ENCODE measurements at places on chromosomes 1 and 21.

- no peak for DNase-seq
Measured at GRCh38 chr1:10103193-10103592, 70.4 kb downstream of the UBE4B start.

DNA sequence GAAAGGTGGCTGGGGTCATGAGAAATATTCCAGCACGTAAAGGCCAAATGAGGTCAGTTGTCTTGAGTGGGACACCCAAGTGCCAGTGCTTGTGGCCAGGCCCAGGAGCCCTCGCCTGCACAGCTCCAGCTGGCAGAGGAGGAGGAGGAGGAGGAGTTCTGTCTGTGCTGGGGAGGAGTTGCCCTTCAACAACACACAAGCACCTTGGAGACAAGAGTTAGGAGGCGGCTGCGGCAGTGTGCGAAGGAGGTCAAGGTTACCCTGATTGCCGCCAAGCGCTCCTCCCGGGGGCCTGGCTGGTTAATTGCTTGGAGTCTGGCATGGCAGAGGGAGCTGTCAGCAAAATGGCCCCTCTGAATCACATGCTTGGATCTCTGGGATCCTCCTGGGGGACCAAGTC is 45.1 kb downstream of the GRIK3 start:
- no peak for DNase-seq

- DNase-seq: no peak
Measured at GRCh38 chr1:213761845-213762407, 225.8 kb upstream of the PROX1 start.

- DNase-seq: no peak
Measured at GRCh38 chr1:100394285-100394684, 42.0 kb downstream of the CDC14A start.

GRCh38 chr1:48469616-48470480 is 2.2 kb downstream of the SPATA6 start:
- no peak for DNase-seq

- no peak for DNase-seq
Measured at GRCh38 chr1:199202331-199202730, 563.5 kb downstream of the PTPRC start.

DNA sequence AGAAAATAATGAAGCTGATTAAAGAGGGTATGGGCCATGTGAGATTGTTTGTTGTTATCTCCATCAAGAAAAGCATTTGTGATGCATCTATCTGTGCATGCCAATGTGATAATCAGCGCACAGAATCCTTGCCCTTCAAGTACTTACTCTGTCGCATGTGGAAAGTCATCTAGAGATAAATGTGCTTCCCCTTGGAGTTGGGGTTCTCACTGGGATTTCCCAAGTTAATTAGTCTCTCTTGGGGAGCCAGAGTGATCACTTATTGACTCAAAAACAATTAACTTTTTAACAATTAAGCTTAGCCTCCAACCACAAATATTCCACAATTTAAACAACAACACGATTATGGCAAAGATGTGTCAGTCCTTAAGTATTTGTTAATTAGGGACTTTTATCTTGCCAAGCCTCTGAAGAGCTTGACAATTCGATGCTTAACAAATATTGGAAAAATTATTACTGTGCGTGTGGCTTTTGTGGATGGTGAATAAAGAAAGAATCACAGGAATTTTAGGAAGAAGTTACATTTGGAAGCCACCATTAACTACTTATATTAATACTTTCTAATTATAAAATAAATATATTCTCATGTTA is 17.5 kb downstream of the RHOU start:
- DNase-seq: no peak

- no peak for DNase-seq
Measured at GRCh38 chr1:41613689-41614574, 129.4 kb upstream of the EDN2 start.

DNA sequence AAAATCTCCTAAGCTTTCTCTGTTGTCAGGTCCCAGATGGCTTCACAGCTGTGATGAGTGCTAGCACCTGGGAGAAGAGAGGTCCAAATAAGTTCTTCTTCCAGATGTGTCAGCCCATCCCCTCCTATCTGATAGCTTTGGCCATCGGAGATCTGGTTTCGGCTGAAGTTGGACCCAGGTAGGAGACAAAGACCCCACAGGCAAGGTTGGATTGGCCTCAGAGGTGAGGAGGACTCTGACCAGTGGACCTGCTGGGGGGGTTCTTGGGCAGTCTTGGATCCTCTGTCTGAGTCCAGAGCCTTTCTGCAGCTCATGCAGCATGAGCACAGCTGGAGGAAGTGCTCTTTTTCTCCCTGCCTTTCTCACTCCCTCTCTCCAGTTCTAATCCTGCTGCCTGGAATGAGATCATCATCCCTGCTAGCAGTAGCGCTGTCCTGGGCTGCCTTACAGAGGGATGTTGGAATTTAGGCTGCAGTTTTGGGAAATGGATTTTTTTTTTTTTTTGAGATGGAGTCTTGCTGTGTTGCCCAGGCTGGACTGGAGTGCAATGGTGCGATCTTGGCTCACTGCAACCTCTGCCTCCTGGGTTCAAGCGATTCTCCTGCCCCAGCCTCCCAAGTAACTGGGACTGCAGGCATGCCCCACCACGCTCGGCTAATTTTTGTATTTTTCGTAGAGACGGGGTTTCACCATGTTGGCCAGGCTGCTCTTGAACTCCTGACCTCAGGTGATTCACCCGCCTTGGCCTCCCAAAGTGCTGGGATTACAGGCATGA is 7.1 kb downstream of the RNPEP start:
- peak; percentile 7 for DNase-seq

GRCh38 chr1:218380125-218380977 is 35.2 kb downstream of the TGFB2 start:
- DNase-seq: peak; percentile 79

DNA sequence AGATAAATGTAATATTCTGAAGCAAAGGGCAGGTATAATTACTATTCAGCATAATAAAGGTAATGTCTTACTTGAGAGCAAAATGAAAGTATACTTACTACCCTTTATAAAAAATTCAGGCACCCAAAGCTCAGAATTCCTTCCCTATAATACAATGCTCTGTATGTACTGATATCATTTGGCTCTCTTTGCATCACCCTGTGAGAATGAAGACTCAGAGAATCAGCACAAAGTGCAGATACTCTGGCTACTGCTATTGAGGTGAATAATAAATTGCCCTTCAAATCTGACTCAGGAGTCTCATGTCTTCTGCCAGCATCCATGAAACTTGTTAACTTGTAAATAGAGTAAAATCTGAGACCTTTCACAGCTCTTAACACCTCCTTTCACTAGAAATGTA is 108.5 kb upstream of the KCTD3 start:
- DNase-seq: no peak

- DNase-seq: no peak
Measured at GRCh38 chr1:7613106-7613850, 157.8 kb upstream of the VAMP3 start.

DNA sequence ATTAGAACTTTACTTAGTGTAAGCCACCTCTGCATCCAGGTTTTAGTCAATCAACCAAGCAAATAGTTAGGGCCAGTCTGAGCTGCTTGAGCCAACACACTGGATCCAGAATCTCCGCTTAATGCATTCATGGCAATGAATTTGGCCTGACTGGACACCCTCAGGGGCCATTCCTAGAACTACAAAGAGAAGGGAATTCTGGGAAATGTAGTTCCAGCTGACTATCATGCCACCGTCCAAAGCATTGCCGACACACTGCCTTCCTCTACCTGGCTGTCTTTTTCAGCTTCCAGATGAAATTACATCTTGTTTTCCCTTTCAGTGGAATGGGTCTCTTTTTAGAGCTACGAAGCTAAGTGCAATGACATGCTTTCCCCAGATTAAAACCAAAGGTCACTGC is 163.0 kb upstream of the IGSF21 start:
- no peak for DNase-seq

DNA sequence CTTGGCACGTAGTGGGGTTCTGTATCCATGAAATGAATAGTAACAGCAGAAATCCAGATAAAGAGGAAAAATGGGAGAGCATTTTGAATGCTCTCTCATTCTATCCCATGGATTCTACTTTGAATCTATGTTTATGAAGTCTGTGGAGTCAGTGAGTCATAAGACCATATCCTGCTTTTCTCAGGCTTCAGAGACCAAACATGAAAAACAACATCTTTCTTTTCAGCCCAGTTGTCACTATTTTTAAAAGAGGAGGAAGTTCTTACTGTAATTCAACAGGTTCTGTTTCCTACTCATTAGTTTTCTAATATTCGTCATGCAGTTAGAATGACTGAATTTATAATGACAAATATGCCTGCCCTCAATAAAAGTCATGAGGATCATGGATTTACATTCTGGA is 39.4 kb upstream of the CD55 start:
- no peak for DNase-seq

- DNase-seq: no peak
Measured at GRCh38 chr1:56266359-56266758, 313.0 kb downstream of the PLPP3 start.

DNA sequence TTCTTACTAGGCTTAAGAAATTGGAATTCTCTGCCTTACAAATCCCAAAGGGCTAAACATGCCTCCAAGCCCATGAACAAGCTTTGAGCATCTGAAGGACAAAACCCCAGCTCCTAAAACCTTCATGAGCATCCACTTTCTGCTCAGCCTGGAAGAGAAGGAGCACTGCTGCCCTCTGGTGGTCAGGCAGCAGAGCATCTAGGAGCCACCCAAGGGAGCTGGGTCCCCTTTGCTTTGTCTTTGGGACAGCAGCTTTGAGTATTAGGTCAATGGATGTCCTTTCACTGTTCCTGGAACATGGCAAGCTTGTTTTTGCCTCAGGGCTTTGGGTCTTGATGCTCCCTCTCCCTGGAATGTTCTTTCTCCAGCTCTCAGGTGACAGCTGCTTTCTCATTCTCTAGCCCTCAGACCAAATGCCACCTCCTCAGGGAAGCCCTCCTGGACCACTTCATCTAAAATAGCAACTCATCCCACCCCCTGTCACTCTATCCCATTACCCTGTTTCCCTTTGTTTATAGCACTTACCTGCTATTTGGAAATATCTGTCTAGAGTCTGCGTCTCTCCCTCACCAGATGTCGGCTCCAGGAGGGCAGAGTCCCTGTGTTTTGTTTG is 25.7 kb downstream of the RAB7B start:
- peak; percentile 81 for DNase-seq

- no peak for DNase-seq
Measured at GRCh38 chr1:168733241-168733640, 4.2 kb upstream of the DPT start.

- no peak for DNase-seq
Measured at GRCh38 chr1:64479874-64480273, 9.9 kb downstream of the CACHD1 start.

DNA sequence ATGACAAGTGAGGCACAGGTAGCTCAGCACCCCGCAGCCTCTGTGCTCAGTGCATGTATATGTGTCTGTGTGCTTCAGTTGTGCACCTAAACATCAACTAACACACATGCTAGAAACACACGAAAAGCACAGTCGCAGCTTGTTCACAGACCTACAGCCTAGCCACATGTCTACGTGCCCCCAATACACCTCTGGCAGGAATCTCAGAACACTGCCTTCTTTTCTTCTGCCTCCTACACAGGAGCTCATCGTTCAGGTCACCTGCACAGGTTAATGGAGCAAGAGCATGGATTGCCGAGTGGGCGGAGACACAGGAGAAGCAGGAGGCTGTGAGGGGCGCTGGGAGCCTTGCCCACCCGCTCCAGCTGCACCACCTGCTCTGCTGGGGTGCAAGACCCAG is 31.7 kb downstream of the CTNNBIP1 start:
- no peak for DNase-seq

DNA sequence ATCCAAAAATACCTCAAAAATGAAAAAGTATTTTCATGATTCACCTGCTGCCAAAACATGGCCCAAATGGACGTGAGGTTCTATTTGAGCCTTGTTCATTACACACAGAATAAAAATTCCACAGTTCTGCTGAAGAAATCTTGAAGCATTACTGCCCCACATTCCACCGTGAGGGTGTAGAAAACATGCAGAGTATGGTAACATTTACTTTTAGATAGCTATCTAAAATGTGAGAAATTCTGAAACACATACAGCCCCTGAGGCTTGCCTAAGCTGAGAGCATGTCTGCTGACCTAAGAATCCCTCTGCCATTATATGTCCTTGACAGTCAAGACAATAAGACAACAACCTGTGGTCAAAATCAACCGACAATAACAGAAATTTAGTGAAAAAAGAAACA is 186.5 kb downstream of the DSCAM start:
- no peak for DNase-seq

DNA sequence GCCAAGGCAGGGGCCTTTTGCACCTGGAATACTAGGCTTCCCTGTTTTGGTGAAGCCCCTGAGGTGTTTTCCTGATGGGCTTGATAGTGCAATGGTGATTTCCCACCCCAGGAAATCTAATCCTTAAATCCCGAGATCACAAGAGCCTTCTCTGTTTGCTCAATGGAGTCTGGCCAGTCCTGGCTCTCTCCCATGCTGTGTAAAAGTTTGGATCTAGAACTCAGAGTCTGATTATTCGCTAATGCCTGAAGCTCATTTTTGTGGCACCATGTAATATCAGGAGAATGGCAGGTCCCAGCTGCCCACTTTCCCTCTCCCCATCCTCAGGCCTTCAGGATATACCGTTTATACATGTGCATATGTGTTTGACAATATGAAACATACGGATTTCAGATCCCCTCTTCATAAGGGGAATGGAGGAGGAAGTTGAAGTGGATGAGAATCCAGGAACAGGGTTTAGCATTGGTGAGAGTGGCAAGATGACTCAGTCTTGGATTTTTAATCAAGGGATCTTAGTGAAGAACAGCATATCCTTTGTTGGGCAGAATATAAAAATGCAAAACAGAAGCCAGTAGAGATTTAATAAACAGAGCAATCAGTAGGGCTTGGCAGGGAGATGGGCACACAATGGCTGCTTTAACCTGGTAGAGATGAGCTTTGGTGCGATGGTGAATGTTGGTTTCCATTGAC is 62.1 kb downstream of the CLIC6 start:
- no peak for DNase-seq

DNA sequence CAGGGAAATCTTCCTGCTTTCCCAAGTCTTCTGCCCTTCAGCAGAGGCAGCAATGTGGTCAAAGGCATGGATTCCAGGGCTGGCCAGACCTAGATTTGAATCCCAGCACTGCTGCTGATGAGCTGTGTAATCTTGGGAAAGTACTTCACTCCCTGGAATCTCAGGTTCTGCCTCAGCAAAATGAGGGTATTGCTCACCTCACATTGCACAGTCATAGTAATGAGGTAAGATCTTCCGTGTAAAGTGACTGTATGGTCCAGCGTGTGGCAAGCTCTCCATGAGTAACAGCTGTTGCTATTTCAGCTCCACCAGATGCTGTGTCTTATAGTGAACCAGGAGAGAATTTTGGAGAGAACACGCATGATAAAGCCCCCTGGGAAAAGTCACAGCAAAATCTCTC is 56.1 kb upstream of the F3 start:
- DNase-seq: no peak

- no peak for DNase-seq
Measured at GRCh38 chr1:172960019-172960418, 90.7 kb downstream of the TNFSF18 start.

- DNase-seq: no peak
Measured at GRCh38 chr1:17188889-17189631, 15.9 kb upstream of the PADI1 start.

DNA sequence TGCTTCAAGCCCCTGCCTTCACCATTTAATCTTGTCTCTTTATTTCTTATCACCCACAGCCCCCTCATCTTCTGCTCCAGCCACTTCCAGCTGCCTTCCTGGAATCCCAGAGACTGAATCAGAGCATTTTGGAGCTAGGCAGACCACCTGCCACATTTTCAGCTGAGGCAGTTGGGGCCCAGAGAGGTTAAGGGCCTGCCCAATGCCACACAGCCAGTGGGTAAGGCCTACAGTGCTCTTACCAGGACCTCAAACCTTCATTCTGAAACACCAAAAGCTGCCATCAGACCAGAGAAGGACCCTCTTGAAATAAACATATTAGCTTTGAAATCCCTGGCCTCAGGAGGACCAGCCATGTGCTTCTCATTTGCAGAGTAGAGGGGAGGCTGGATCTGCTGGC is 17.6 kb upstream of the SLC6A17 start:
- no peak for DNase-seq
